ENCODE measurements at places on chromosomes 3 and 15.

DNA sequence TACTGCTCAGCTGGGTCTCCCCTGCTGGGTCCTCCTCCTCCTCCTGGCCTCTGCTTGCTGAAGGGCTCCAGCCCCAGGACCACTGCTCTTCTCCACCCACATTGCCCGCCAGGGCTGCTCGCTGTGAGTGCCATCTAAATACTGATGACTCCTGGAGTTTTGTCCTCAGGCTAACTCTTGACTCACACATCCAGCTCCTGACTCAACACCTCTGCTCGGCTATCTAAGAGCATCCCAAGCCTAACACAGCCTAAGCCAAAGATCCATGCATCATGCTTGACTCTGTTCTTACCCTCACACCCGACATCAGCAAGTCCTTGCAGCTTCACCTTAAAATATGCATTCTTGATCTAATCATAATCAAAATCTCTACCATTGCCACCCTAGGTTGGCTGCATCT lies 260.2 kb downstream of the KLF13 start:
- DNase-seq = no peak

DNA sequence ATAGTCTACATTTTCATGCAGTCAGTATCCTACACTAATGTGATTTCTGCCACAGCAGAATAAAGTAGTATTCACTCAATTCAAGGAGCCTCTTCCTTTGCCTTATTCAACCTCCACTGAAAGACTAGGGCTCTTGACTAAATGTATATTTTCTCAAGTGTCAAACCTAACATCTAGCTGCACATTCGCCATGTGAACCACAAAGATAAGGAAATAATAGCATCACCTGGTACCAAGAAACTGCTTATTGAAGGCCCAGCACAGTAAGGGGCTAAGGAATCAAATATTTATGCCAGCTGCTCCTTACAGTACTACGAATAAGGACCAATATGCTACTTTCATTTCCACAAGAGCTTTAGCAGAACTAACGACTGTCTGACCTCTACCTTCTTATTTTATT lies 1.3 kb downstream of the SRP14 start:
- DNase-seq = no peak

GRCh38 chr3:8658306-8659212 lies 14.0 kb upstream of the SSUH2 start:
- no peak for DNase-seq

DNA sequence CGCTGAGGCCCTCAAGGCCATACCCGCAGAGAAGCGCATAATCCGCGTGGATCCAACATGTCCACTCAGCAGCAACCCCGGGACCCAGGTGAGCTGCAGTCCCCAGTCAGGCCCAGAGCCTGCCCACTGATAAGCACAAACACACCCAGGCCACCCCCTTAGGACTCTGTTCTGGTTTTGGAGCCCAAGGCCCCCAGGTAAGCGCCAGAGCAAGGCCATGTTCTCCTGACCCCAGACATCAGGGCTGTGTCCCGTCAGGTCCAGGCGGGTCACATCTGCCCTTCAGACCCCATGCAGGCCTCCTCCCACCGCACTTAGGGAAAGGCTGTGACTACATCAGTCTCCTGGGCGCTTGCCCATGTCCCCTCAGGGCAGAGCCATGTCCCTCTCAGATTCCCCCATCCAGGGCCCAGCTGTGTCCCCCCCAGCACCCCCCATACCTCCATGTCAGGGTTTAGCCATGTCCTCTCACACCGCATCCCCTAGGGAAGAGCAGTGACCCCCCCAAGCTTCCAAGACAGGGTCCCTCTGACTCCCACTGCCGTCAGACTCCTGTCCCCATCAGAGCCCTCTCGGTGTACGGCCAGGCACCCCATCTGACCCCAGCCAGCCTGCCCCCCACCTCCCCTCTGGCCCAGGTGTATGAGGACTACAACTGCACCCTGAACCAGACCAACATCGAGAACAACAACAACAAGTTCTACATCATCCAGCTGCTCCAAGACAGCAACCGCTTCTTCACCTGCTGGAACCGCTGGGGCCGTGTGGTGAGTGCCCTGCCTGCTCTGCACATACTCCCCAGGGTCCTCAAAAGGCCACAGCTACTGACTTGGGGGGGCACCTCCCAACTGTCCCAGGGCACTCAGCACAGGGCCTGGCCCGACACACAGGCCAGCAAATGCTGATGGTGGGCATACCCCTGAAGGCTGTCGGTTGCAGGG lies 1.6 kb downstream of the PARP3 start:
- no peak for DNase-seq

DNA sequence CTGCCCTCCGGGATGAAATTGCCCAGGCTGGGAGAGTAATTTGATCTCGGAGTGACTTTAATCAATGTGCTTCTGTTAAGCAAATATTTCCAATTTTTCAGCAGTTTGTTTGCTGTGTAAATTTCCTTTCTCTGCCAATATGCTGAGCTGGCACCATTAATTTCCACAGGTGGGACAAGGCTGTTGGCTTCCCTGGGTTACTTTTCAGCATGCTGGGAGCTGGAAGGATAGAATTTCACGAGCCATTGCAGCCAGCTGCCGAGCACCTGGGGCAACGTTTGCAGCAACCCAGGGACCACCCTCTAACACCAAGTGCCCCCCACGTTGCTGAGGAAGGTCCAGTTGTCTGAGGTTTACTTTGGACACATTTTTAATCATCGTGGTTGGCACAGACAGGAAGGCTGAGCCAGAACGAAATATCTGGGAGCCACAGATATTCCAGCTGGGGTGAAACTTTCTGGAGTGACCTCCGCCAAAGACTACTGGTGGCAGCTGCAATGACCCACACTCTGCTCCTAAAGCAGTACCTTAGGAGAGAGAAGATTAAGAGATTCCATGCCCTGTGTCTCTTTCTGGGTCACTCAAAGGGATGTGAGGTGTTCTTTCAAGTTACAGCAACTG lies 293.3 kb upstream of the RGMA start:
- DNase-seq = no peak

- no peak for DNase-seq
Measured at GRCh38 chr15:34122771-34123183, 20.9 kb downstream of the PGBD4 start.

GRCh38 chr15:56988219-56988618 lies 69.8 kb downstream of the TCF12 start:
- DNase-seq = no peak

DNA sequence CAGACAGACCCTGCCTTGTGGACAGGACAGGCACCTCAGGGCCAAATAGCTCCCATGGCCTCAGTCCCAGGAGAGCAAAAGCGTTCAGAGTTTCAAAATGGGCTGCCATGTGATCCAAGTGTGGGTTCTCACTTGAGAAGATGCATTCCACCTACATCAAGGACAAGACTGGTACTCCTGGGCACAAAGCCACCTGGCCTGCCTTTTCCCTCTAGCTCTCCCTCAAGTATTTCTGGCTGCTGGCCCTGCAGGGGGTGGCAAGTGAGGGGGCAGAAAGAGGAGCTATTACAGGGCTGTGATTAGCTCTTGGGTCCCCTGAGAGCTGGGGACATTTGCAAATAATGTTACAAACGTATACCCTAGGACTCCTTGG lies 6.5 kb upstream of the COL7A1 start:
- DNase-seq = no peak

- no peak for DNase-seq
Measured at GRCh38 chr3:187540847-187541246, 129.3 kb downstream of the SST start.

- DNase-seq = no peak
Measured at GRCh38 chr3:116059421-116060096, 385.7 kb downstream of the LSAMP start.

DNA sequence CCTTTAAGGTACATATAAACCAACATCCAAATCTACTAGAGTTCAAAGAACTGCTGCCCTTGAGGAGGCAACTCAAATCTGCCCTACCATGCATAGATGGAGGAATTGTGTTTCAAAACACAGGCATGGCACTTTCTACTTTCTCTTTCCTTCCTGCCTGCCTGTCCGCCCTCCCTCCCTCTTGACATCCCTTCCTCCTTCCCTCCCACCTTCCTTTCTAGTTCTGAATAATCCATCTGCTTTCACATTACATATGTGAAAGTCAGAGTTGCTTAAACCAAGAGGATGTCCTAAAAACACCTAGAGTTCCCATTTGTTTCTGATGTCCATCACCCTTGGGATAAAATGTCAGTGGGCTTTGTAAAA lies 537.6 kb downstream of the FOXP1 start:
- no peak for DNase-seq

- DNase-seq = no peak
Measured at GRCh38 chr3:60746695-60747416, 504.4 kb downstream of the FHIT start.

DNA sequence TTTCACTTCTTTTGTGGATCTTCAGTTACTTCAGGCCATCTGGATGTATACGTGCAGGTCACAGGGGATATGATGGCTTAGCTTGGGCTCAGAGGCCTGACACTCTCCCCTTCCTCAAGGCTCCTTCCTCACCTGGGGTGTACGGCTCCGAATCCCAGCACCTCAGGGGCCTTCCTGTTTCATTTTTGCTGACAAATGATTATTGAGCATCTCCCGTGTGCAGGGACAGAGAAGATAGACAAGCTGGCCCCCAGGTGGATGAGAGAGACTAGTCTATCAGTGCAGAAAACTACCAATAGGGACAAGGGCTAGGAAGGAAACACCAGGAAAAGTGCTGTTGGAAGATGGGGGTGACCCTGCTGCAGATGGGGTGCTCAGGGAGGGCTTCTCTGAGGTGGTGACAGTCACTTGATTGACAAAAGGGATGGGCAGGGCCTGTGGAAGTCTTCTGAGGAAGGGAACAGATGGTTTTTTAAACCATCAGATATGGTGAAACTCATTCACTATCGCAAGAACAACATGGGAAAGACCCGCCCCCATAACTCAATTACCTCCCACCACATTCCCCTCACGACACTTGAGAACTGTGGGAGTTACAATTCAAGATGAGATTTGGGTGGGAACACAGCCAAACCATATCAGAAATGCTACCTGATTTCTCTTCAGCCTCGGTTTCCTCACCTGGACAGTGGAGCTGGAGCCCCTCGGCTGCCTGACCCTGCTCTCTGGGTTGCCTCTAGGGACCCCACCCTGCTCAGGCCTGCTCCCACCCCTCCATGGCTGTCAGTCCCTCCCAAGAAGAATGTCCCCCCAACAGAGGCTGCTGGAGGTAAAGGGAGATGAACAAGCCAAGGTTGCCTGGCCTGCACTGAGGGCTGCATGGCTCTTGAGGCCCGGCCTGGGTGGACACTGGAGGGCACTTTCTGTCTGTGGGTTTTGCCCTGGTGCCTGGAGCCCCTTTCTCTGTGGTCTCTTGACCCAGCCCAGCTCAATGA lies 37.2 kb upstream of the ACAD9 start:
- no peak for DNase-seq

GRCh38 chr3:175346573-175347356 lies 487.6 kb downstream of the NAALADL2 start:
- no peak for DNase-seq

DNA sequence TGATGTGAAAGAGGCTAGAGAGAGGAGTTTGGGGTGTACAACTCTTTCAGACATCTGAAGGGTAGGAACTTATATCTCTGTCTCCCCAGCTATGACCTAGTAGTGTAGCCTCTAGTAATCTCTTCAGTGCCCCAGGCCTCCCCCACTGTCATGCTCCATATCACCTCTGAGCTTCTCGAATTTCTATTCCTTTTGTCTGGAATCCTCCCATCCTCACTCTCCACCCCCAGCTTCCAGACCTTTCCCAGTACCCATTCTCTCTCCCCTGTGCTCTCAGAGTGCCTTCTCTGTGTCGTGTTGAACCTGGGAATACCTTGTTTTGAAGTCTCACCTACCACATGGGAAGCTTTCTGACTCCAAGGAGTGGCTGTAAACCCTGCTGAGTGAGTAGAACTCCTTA lies 3.6 kb upstream of the RBPMS2 start:
- no peak for DNase-seq

- no peak for DNase-seq
Measured at GRCh38 chr15:51093488-51093838, 1.2 kb downstream of the TNFAIP8L3 start.

- DNase-seq = no peak
Measured at GRCh38 chr3:194011807-194012206, 124.1 kb upstream of the HES1 start.

- DNase-seq = no peak
Measured at GRCh38 chr15:60682615-60683014, 203.7 kb upstream of the ICE2 start.

DNA sequence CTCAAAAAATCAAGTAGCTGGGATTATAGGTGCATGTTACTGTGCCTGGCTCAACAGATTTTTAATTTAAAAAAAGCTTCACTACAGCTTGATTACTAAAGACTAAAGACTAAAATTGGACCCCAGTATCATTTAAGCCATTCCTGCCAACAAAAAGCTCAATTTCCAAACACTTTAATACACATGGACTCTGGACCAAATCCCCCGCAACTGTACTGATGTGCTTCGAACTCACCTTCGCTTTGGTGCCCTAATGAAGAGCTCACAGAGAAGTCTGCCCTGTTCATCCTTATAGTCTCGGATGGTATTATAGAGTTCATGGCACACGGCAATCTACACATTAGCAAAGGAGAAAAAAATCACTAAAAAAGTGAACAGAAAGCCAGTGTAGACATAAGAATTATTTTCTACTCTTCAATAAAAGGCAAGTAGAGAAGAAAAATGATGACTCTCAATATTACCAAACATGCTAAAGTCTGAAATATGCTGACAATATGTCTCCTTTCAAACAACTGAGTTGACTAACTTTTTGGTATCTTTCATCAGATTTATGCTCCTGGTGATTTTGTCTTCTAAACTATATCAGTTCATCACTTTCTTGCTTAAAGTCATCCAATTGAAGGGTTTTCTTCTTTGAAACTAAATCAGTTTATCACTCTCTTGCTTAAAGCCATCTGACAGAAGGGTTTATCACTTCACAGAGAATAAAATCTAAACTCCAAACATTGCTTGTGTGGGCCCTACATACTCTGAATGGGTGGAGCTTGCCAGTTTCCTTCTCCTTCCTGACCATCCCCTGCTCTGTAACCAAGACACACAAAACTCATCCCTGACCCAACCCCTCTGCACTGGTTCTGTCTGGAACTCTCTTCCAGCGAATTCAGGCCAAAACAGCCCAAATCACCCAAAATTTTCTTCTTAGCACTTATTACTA lies 7.2 kb downstream of the PBRM1 start:
- DNase-seq = no peak

GRCh38 chr15:29917600-29918597 lies 95.6 kb upstream of the TJP1 start:
- no peak for DNase-seq

DNA sequence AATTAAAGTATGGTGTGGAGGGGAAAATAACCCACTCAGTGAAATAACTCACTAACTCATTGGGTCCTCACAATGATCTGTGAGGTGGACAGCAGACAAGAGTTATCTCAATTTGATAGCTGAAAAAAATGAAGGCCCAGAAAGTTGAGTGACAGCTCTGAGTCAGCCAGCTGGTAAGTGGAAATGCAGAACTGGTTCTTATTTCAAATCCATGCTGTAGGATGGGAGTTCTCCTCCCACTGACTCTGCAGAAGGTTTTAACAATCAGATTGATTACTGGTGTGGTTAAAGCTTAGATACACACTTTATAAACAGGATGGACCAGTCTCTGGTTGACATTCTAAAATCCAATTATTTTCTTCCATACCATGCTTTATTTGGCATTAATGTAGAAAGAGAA lies 87.0 kb upstream of the LMOD3 start:
- no peak for DNase-seq

All from cortex of kidney (tissue), 1 donor.